Brain (organoid and tissue), 16 donors: ENCODE measurements at places on chromosomes 12 and 14. TPM values are rescaled to one million over a fixed set of nuclear protein-coding genes. Genes with fewer than 3 reads are reported as not detected.

Gene ACOT6
- polyA plus RNA-seq: not detected

Gene GLIPR1L2
- polyA plus RNA-seq: 1.5 TPM

Gene AICDA
- not detected for polyA plus RNA-seq

Gene CCDC177
- polyA plus RNA-seq: 1.5 TPM

Gene KCNK13
- polyA plus RNA-seq: 0.85 TPM

Gene OVCH1
- not detected for polyA plus RNA-seq

Gene TAS2R42
- not detected for polyA plus RNA-seq

Gene C12orf54
- polyA plus RNA-seq: not detected

Gene YY1
- polyA plus RNA-seq: 43.9 TPM

Gene DHH
- polyA plus RNA-seq: 0.15 TPM

Gene KRT73
- not detected for polyA plus RNA-seq

Gene PIGH
- polyA plus RNA-seq: 26.0 TPM

Gene WBP11
- 43.2 TPM for polyA plus RNA-seq

Gene GRIP1
- 18.3 TPM for polyA plus RNA-seq

Gene ANO4
- polyA plus RNA-seq: 9.0 TPM

Gene FAM234B
- 17.1 TPM for polyA plus RNA-seq

Gene LRP1-AS
- polyA plus RNA-seq: not detected

- DNase-seq: no peak
These were observed 12.1 kb upstream of the NTN4 start for GRCh38 chr12:95802482-95803270.

- DNase-seq: no peak
These were observed 177.5 kb upstream of the TMTC1 start for GRCh38 chr12:29961231-29961630.

DNA sequence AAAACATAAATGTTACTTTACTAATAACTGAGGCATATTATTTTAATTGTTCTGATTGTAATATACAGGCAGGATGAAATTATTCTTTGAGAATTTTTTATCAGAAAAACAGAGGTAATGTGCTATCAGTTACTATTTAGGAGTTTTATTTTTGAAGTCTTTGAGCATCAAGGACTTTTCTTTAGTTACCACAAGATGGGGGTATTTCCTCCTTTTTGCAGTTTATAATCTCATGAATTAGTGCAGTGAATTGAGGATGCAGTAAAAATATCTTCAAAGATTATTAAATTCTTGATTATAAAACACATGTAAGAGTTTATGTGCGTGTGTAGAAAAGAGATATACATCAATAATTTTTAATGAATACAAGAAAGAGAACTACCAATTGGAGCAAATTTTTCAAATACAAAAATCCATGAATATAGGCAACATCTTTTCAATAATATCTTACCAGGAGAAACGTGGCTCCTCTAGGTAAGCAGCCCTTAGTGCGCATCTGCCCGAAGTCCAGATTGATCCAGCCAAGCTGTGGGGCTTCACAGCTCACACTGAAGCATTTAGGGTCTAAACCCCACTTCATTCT lies 71.6 kb downstream of the ERGIC2 start:
- peak; percentile 33 for DNase-seq

DNA sequence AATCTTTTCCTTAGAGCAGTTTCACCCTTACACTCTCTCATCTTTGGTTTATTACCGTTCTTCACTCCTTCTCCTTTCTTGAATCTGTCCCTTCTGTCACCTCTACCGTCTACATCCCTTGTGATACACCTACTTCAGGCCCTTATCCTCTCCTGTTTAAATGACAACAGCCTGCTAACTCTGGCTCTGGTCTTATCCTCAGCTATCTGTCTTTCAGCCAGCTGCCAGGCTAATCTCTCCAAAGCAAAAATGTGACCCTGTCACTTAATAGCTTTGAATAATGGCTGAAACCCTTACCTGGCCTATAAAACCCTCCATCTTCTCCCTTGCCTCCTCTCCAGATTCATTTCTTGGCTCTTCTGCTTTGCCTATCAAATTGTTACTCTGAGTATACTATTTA lies 32.3 kb downstream of the BEST3 start:
- no peak for DNase-seq

GRCh38 chr12:52216807-52217206 lies 16.2 kb upstream of the KRT7 start:
- no peak for DNase-seq

DNA sequence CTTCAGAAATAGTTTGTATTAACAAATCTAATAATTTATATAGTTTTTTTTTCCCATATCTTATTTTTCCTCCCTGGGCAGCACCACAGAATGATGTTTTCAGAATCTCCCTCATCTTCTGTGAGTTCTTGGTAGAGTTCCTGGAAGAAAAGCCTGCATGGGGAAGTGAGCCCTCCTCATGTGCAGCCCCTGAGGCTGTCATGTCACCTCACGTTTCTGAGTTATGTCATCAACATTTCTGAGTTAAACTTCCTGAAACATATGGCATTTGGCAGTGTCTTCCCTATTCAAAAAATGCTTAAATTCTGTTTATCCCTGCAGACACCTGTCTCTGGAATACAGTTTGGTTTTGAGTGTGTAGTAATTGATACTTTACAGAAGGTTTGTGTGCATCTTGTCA lies 979.0 kb downstream of the TMEM121 start:
- DNase-seq: no peak

GRCh38 chr12:2054091-2055018 lies 1.6 kb downstream of the CACNA1C start:
- DNase-seq: peak; percentile 15

GRCh38 chr14:91273885-91274273 lies 29.4 kb upstream of the GPR68 start:
- no peak for DNase-seq

DNA sequence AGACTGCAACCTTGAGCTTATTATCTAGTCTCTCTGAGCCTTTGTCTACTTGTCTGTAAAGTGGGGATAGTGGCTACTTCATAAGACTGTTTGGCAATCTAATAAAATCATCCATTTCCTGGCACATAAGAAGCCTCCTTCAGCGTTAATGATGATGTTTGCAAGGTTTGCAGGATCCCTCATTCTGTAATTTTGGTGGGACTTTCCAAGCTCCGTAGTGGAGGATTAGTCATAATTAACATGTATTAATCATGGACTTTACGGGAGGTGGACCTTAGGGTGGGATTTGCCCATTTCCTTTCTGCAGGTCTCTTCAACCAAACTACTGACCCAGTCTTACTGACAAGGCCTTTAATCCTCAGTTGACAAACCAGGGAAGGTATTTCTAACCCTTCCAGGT lies 66.2 kb downstream of the NTF3 start:
- no peak for DNase-seq

- no peak for DNase-seq
These were observed 191.2 kb upstream of the SSTR1 start for GRCh38 chr14:38016497-38016896.

GRCh38 chr14:39683691-39684260 lies 251.5 kb upstream of the FBXO33 start:
- peak; percentile 88 for DNase-seq

DNA sequence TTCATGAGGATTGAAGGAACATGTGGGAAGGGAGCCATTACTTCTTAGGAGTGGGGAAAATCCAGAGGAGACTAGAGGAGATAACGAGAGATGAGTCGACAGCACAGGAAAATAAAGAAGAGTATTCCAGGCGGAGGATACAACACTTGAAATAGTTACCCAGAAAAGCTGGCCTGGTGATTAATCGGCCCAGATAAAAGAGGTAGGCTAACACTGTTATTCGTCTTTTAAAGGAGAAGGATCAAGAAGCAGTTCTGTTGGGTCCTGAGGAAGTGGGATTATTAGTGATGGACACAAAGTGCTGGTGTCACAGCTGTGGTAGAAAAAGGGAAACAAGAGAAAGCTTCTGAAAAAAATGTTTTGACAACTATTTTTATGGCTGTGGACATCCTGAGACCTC lies 425.3 kb downstream of the ZFP36L1 start:
- DNase-seq: peak; percentile 70

- no peak for DNase-seq
These were observed 18.1 kb downstream of the DYRK2 start for GRCh38 chr12:67666605-67667004.

DNA sequence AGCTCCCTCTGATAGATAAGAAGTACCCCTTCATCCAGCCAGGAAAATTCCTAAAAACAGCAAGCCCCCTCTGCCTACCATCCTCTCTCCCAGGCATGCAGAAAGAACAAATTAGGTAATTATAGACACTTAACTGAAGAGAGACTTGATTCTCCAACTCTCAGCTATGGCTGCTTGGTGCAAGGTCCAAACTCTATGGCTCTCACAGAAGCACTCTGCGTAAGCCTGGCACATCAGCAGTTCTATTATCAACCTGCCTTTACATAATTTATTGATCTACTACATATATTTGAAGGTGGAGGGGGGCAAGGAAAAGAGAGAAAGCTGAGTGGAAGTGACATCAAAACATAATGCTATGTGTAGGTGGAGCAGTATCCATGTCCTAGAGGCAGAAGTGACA lies 1.1 kb upstream of the MYO1A start:
- DNase-seq: no peak

- peak; percentile 6 for DNase-seq
These were observed 171.2 kb upstream of the CDKN3 start for GRCh38 chr14:54225457-54226060.

- no peak for DNase-seq
These were observed 938 bp downstream of the RALGAPA1 start for GRCh38 chr14:35808076-35808637.

DNA sequence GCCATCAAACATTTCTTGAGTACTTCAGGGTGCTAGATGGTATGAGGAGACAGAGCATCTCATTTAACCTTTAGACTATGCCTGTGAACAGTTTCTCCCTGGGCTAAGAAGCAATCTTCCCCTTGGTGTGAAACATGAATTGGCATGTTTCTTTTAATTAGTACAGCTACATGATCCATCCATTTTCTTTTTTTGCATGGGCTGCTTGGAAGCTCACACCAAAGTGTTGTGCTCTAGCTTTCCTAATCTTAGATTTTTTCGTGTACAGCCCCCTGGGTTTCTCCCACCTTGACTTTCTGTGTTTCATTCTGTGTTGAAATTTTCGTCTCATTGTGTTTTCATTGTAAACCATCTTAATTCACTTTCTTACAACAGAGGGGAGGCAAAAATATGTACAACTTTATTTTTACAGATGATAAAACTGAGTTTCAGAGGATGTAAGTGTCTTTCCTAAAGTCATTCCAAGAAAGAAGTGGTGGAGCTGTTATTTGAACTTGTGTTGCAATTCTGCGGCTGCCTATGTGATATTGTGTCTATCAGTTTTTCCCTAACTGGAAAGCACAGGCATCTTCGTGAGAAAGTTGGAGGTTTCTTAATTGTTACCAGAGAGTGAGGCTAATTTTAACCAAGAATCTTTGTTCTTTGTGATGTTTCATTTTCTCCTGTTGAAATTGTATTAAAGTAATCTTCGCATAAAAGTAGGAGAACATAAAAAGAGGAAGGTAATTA lies 64.5 kb downstream of the DAAM1 start:
- peak; percentile 33 for DNase-seq

DNA sequence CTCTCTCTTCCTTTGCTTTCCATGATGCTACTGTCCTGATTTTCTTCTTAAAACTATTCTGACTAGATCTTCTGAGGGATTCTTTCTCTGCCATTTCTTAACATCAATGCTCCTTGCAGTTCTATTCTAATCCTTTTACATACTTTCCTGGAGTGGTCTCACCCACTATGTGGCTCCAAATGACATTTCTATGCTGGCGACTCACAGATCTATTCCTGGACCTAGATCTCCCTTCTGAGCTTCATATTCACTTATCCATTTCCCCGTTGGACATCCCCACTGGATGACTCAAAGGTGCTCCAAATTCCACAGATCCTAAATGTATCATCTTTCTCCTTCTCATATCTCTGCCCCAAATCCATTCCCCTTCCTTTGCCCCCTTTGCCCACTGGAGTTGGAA lies 4.1 kb downstream of the TEP1 start:
- no peak for DNase-seq

DNA sequence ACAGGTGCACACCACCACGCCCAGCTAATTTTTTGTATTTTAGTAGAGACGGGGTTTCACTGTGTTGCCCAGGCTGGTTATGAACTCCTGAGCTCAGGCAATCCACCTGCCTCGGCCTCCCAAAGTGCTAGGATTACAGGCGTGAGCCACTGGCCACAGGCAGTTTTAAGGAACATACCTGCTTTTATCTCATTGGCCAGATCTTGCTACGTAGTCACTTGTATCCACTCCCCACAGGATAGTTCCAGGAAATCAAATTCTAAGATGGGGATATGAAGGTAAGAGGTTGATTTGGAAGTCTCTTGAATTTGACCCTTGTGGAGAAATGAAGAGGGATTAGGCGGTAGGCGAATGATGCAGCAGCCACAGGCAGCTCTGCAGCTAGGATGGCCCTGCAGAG lies 8.8 kb upstream of the PLEKHG6 start:
- no peak for DNase-seq

DNA sequence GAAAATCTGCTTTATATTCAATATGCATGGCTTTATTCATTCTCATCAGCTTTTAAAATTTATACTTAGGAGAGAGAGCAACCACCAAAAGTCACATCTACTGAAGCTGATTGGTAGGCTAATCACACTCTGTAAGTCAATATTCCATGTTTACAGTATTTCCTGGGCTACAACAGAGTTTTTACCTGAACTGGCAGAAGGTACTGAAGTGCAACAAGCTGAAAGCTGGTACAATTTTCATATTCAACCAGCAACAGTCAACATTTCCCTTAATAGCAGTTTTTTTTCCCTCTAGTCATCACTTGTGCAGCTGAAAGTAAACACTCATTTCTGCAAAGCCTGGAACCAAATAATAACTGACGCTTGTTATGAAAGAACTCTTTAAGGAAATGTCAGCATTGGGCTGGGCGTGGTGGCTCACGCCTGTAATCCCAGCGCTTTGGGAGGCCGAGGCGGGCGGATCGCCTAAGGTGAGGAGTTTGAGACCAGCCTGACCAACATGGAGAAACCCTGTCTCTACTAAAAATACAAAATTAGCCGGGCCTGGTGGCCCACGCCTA lies 12.9 kb downstream of the BRAP start:
- DNase-seq: no peak

DNA sequence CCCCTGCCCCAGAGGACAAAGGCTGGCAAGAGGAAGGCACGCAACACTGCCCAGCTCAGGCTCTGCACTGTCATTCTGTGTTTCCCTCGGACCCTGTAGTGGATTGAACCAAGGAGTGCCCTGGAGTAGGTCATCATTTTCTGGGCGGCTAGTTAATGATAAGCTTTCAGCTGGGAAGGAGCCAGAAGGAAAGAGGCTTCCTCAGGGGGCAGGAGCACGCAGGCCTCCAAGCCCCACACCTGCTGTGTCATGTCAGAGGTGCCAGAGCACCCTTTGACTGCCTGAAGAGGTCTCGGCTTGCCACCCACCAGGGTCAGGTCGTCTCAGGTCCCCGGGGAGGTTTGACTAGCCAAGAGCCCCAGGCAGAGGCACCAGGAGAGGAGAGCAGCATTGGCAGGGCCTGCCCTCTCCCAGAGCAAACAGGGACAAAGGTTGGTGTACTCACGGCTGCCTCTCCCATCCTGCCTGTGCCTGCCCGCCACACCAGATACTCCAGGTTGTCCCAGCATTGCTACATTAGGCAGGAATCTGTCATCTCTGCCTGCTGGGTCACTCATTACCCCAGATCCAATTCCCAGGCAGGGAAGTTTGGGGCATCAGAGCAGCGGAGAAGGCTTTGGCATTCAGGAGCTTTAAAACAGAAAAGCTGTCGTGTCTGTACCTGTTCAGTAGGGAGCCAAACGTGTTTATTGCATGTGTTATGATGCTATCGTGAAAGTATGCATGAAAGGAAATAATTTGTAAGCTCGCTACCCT lies 33.5 kb upstream of the ATP2A2 start:
- no peak for DNase-seq
